B cell (primary cell): ENCODE measurements at places on chromosomes 3 and 15. TPM values are rescaled to one million over a fixed set of nuclear protein-coding genes. Genes with fewer than 3 reads are reported as not detected.

DNA sequence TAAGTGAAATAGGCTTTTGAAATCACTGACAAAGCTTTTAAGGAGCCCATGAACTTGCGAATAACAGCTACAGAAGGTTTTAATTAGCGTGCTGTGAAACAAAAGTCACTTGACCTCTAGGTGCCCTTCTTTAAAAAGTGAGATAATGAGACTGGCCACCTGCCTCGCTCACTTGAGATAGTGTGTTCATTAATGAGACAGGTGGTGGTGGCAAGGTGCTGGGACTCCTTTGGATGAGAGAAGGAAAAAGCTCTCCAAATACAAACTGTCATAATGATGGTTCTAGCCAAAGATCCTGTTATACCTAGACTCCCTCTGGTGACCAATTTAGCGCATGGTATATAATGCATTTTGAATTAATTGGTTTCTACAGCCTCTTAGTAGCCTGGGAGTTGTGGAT is 22.7 kb upstream of the IREB2 start:
- no peaks in the 10 kb centered on the region for H3K4me1 ChIP-seq
- H3K36me3 ChIP-seq: no peaks in the 10 kb centered on the region
- H3K27me3 ChIP-seq: no peaks in the 10 kb centered on the region
- H3K27ac ChIP-seq: no peak overlapping the region

GRCh38 chr3:129522953-129523352 is 5.5 kb upstream of the RHO start:
- no peak overlapping the region for H3K4me3 ChIP-seq
- DNase-seq: no peak
- peaks cover 21% of the 10 kb centered on the region for H3K4me1 ChIP-seq
- no peak overlapping the region for H3K27ac ChIP-seq
- no peaks in the 10 kb centered on the region for H3K36me3 ChIP-seq

- no peaks in the 10 kb centered on the region for H3K36me3 ChIP-seq
- H3K4me3 ChIP-seq: no peak overlapping the region
- no peak for DNase-seq
- no peak overlapping the region for H3K27ac ChIP-seq
- no peaks in the 10 kb centered on the region for H3K4me1 ChIP-seq
- no peaks in the 10 kb centered on the region for H3K27me3 ChIP-seq
Observed at GRCh38 chr15:95624100-95624499, 706.4 kb upstream of the NR2F2 start.

DNA sequence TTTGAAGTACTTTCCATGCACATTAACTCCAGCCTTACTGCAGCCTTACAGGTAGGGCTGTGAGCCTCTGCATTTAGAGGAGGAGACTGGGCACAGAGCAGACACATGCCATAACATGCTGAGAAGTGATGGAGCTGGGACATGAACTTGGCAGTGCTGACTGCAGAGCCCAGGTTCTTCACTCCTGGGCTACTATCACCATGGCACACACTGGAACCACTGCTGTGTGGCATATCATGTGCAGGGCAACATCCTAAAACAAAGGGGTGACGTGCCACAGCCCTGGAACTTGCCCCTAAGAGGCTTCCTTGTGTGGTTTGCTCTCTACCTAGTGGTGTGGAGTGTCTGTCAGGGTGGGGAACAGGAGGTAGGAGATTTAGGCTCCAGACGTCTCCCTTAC is 25.4 kb downstream of the EHD4 start:
- no peak overlapping the region for H3K27ac ChIP-seq
- H3K36me3 ChIP-seq: peaks cover 23% of the 10 kb centered on the region
- no peak for DNase-seq

- H3K4me3 ChIP-seq: no peak overlapping the region
- H3K27ac ChIP-seq: no peak overlapping the region
- H3K36me3 ChIP-seq: no peaks in the 10 kb centered on the region
- no peaks in the 10 kb centered on the region for H3K4me1 ChIP-seq
- no peak for DNase-seq
- no peaks in the 10 kb centered on the region for H3K27me3 ChIP-seq
Observed at GRCh38 chr3:169430707-169431404, 232.7 kb downstream of the MECOM start.

DNA sequence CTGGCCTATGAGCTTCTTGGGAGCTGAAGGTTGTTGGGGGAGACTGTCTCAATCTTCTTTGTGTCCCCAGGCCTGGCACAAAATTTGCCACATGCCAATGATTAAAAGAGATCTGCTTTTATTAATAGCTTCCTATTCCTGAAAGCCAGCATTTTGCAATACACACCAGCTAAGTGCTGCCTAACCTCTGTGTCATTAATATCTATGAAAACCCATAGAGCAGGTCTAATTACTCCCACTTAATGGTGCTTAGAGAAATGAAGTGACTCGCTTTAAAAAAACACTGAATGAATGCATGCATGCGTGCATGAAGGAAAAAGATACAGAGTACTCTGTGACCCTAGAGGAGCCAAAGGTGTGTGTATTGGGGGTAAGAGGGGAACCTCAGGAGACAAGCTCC is 55.0 kb downstream of the SLC6A1 start:
- DNase-seq: no peak
- no peaks in the 10 kb centered on the region for H3K27me3 ChIP-seq
- no peak overlapping the region for H3K27ac ChIP-seq
- no peaks in the 10 kb centered on the region for H3K4me1 ChIP-seq
- H3K36me3 ChIP-seq: no peaks in the 10 kb centered on the region

DNA sequence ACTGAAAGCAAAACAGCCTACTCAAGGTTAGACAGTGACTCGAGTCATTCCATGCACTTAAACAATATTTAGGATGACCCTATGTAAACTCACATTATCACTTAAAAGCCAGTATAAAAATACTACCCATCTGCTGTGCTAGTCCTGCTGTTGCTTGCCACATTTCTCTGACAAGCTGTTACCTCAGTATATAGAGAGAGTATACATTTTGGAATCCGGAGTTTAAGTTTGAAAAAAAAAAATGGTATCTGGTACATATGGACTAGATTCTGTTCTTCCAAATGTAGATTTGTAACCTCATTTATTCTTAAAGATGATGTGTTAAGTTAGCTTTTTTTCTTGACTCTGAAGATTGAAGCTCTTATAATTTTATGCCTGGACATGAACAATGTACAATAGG is 503.8 kb upstream of the TPRG1 start:
- H3K4me1 ChIP-seq: peaks cover 10% of the 10 kb centered on the region
- no peak overlapping the region for H3K27ac ChIP-seq
- H3K36me3 ChIP-seq: no peaks in the 10 kb centered on the region
- no peak for DNase-seq
- no peaks in the 10 kb centered on the region for H3K27me3 ChIP-seq

- DNase-seq: no peak
- peaks cover 13% of the 10 kb centered on the region for H3K4me1 ChIP-seq
- H3K36me3 ChIP-seq: no peaks in the 10 kb centered on the region
- H3K27ac ChIP-seq: no peak overlapping the region
Observed at GRCh38 chr3:177440456-177441104, 243.3 kb upstream of the TBL1XR1 start.

- no peak overlapping the region for H3K27ac ChIP-seq
- H3K27me3 ChIP-seq: no peaks in the 10 kb centered on the region
- no peak overlapping the region for H3K4me3 ChIP-seq
- DNase-seq: no peak
- H3K4me1 ChIP-seq: no peaks in the 10 kb centered on the region
Observed at GRCh38 chr3:167166594-167167253, 213.4 kb downstream of the ZBBX start.

GRCh38 chr15:66161108-66161507 is 92.4 kb downstream of the MEGF11 start:
- no peak overlapping the region for H3K27ac ChIP-seq
- no peak for DNase-seq
- H3K4me3 ChIP-seq: no peak overlapping the region

GRCh38 chr15:25894371-25894902 is 31.3 kb upstream of the ATP10A start:
- H3K27me3 ChIP-seq: peaks cover 9% of the 10 kb centered on the region
- no peak overlapping the region for H3K4me3 ChIP-seq

DNA sequence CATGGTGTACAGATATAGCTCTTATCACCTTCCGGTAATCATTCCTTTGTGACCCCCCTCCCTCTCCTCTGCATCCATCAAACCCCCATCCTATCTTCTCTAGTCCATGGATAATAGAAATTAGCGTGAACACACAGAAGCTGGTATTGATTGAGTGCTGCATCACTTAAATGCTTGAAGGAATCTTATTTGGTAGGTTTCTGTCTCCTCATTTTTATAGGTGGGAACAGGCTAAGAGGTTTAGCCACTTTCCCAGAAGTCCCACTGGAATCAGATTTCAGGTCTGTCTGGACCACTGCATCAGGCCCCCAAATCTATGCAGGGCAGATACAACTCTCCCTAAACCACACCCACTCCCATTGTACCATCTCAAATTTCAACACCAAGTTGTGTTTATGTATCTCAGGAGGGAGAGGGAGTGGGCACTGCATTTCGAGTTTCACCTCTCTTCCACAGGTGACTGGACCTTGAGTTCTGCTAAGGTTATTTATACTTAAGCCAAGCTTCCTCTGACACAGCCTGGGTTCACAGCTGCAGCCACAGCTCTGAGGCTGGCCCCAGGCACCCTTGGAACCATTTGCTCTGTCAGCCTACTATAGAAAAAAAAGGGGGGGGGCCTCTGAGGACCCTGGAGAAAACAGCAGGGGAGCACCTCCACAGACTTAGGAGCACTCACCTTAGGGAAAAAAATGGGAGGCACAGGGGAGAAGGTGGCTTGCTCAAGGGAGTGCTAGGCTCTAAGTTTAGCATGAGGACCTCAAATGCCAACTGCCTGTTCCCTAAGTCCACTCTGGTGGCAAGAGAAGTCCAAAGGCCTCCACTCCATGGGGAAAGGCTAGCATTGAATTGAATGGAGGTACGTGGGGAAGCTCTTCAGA is 2.1 kb upstream of the NMB start:
- H3K36me3 ChIP-seq: peaks cover 4% of the 10 kb centered on the region
- H3K4me1 ChIP-seq: peaks cover 17% of the 10 kb centered on the region
- DNase-seq: no peak
- no peaks in the 10 kb centered on the region for H3K27me3 ChIP-seq

DNA sequence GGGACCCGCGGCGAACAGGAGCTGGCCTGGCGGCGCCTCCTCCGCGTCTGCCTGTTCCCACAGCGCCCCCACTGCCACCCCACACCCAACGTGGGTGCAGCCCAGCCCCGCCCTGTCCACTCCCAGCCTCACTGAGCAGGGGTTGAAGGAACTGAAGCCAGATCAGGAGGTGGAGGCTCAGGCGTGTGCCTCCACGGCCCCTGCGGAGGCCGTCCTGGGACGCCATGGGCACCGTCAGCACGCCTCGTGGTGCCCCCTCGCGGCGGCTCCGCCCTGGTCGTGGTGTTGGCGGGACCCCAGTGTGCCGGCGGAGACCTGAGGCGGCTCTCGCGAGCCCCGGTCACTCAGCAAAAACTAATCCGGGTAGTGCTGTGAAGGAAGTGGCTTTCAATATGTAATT is 39.0 kb upstream of the PRSS50 start:
- H3K36me3 ChIP-seq: no peaks in the 10 kb centered on the region
- DNase-seq: no peak
- no peak overlapping the region for H3K4me3 ChIP-seq

GRCh38 chr3:61718565-61718964 is 157.2 kb downstream of the PTPRG start:
- no peaks in the 10 kb centered on the region for H3K4me1 ChIP-seq
- no peak overlapping the region for H3K27ac ChIP-seq
- no peak for DNase-seq
- no peak overlapping the region for H3K4me3 ChIP-seq

DNA sequence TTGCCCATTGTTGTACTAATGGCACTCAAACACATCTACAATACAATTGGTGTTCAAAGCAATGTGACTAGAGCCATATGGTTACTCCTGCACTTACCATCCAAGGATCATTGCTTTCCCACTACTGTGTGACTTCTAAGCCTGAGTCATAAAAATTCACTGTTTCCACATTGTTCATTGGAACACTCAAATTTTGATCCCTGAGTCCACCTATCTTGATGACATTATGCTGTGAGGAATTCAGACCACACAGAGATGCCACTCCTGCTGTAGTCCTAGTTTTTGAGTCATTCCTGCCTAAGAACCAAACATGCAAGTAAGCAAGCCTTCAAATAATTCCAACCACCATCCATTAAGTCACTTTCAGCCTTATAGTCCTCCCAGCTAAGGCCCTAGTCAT is 176.2 kb downstream of the EFHB start:
- no peak overlapping the region for H3K4me3 ChIP-seq
- H3K27ac ChIP-seq: no peak overlapping the region
- DNase-seq: no peak
- H3K36me3 ChIP-seq: no peaks in the 10 kb centered on the region
- H3K27me3 ChIP-seq: no peaks in the 10 kb centered on the region

- no peak overlapping the region for H3K4me3 ChIP-seq
- DNase-seq: no peak
- no peaks in the 10 kb centered on the region for H3K4me1 ChIP-seq
- no peak overlapping the region for H3K27ac ChIP-seq
- H3K36me3 ChIP-seq: no peaks in the 10 kb centered on the region
Observed at GRCh38 chr3:54344601-54345231, 222.4 kb downstream of the CACNA2D3 start.

- no peaks in the 10 kb centered on the region for H3K4me1 ChIP-seq
- no peaks in the 10 kb centered on the region for H3K27me3 ChIP-seq
- H3K36me3 ChIP-seq: no peaks in the 10 kb centered on the region
Observed at GRCh38 chr15:96220657-96221056, 109.8 kb upstream of the NR2F2 start.

DNA sequence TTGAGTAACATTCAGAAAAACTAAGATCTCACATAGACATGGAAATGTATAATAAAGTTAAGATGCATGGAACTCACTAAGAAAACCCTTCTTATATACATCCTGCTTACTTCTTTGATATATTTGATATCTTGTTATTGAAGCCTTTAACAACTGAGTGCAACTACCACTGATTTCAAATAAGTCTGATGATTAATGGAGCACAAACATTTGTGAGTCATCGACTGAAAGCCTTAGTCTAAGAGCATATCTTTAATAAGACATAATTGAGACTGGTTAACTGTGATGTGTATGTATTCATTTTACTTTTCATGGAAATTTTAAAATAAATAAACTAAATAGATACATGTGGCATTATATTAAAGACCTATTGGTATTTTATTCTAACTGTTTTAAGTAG is 740.5 kb downstream of the EPHA3 start:
- H3K27me3 ChIP-seq: no peaks in the 10 kb centered on the region
- DNase-seq: no peak
- H3K4me1 ChIP-seq: no peaks in the 10 kb centered on the region
- H3K36me3 ChIP-seq: no peaks in the 10 kb centered on the region
- H3K4me3 ChIP-seq: no peak overlapping the region

- H3K4me1 ChIP-seq: peaks cover 11% of the 10 kb centered on the region
- H3K36me3 ChIP-seq: no peaks in the 10 kb centered on the region
- no peak for DNase-seq
- H3K4me3 ChIP-seq: no peak overlapping the region
Observed at GRCh38 chr3:56928379-56929068, 126.8 kb upstream of the ARHGEF3 start.

- no peak overlapping the region for H3K27ac ChIP-seq
- H3K4me1 ChIP-seq: peaks cover 6% of the 10 kb centered on the region
- H3K27me3 ChIP-seq: no peaks in the 10 kb centered on the region
- H3K36me3 ChIP-seq: no peaks in the 10 kb centered on the region
- DNase-seq: no peak
Observed at GRCh38 chr3:1439395-1439794, 346.6 kb downstream of the CNTN6 start.

Gene DUOX1
- 0.15 and 0.27 TPM in 2 replicates for total RNA-seq

Gene COLQ
- total RNA-seq: 1.9 TPM in 2 replicates

Gene GREM1
- not detected in 2 replicates for total RNA-seq

Gene C3orf80
- not detected in 2 replicates for total RNA-seq

Gene SEMA3F
- 0.27 TPM in 1 of 2 replicates, not detected in the other for total RNA-seq
